ENCODE measurements at places on chromosomes 1 and 21.

- no peak for DNase-seq
Observed at GRCh38 chr1:9755441-9755995, 68.2 kb downstream of the CLSTN1 start.

GRCh38 chr1:112141301-112141700, 151.8 kb upstream of the KCND3 start:
- no peak for DNase-seq

- no peak for DNase-seq
Observed at GRCh38 chr1:40341491-40342380, 24.6 kb upstream of the COL9A2 start.

DNA sequence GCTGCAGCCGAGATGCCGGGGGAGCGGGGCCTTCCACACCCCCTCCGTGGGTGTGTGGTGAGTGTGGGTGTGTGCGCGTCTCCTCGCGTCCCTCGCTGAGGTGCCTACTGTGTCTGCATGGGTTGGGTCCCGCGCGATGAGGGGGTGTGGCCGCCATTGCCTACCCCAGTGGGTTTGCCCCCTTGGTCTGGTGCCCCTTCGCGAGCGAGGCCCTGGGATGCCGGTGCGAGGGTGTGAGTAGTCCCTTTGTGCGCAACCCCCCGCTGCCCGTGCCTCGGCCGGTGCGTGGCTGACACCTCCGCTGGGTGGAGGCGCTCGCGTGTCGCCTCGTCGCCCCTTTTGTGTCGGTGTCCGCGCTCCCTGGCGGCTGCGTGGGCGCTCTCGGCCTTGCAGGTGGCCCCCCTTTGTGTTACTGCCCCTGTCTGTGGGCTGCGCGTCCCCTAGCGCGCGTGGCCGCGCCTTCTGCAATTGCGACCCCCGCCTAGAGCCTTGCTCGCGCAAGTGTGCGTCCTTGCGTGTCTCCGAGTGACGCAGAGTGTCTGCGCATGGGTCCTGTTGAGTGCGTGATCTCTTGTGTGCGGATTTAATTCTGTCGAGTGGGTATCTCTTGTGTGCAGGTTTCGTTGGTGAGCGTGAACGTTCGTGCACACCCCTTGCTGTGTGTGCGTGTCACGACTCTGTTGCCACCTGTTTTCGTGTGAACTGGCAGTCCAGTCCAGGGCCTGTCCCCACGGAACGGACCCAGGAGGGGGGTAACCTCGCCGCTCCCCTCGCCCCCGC, 553 bp downstream of the TTC3 start:
- DNase-seq = no peak

DNA sequence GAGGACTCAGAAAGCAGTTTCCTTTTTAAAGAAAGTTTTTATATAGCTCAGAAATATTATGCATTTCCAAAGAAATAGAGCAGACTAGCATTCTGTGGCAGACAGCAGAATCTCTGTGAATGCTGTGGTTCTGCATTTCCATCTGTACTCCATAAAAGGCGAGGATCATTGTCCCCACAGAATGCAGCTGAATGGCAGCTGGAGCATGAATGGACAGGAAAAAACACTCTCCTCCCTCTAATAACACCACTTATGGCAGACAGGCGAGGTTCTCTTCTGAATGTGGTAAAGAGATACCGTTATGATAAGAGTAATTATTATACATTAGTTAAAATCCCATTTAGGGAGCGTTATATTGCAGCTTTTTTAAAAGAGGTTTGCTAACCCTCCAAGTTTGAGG, 81.4 kb upstream of the WLS start:
- no peak for DNase-seq

DNA sequence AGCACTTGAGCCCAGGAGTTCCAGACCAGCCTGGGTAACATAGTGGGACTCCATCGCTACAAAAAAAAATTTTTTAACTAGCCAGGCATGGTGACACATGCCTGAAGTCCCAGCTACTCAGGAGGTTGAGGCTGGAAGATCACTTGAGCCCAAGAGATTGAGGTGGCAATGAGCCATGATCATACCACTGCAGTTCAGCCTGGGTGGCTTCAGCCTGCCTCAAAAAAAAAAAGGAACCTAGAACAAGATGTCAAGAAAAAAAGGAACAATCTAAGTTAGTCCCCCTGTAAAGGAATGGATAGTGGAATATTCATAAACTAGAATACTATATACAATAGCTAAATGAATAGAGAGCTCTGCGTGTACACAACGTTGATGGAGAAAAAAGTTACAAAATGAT, 14.4 kb downstream of the NSL1 start:
- DNase-seq = no peak

- DNase-seq = no peak
Observed at GRCh38 chr1:202237052-202237451, 43.5 kb downstream of the LGR6 start.

- DNase-seq = no peak
Observed at GRCh38 chr1:117146575-117147340, 25.2 kb upstream of the TRIM45 start.

DNA sequence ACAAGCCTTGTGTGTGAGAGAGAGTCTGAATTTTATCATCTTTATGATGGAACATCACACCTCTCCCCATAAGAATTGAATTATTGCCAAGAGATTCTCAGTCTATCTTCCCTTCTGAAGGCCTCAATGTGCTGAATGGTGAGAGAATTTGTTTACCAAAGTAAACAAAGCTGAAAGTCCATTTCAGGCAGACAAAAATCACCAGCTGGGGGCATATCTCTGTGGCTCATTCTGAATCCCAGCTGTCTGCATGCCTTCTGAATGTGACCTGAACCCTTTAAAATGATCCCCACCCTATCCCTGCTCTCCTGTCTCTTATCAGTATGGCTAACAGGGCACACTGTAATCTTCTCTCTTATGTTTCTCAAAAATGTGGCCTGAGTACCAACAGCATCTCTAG, 99.1 kb upstream of the CAMK1G start:
- DNase-seq = no peak

GRCh38 chr21:32325706-32326105, 27.1 kb downstream of the MRAP start:
- no peak for DNase-seq

DNA sequence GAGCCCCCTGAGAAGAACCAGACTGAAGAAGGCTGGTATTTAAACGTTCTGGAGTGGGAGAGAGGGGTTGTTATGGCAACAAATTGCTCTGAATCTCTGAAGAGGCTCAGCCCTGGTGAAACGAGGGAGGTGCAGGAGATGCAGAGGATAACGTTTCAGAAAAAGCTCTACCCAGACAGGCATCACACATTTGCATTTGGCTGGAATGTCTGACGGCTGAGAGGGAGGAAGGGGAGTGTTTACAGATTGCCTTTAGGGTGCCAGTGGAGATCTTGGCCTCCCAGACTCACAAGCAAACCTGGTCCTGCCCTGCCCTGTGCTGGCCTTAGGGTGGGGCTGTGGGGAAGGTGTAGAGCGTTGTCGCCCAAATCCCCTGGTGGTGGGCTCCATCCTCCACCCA, 169.0 kb upstream of the AJAP1 start:
- no peak for DNase-seq

GRCh38 chr1:147579934-147580537, 38.7 kb downstream of the BCL9 start:
- DNase-seq = no peak

DNA sequence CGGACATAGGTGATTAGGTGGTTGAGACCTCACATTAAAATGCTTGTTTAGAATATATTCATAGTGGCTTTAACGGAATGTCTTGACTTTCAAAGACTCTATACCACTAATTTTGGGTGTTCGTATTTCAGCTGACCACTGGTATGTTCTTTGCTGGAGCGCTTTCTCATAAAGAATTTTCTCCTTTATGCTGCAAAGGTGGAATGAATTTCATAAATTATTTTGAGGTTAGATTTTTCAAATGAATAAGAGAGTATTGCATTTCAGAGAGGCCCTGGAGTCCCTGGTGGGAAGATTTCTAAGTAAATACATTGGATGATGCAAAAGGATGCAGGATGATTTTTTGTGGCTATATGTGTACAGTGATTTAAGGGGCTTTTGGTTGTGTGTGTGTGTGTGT, 55.8 kb downstream of the HUNK start:
- DNase-seq = no peak

DNA sequence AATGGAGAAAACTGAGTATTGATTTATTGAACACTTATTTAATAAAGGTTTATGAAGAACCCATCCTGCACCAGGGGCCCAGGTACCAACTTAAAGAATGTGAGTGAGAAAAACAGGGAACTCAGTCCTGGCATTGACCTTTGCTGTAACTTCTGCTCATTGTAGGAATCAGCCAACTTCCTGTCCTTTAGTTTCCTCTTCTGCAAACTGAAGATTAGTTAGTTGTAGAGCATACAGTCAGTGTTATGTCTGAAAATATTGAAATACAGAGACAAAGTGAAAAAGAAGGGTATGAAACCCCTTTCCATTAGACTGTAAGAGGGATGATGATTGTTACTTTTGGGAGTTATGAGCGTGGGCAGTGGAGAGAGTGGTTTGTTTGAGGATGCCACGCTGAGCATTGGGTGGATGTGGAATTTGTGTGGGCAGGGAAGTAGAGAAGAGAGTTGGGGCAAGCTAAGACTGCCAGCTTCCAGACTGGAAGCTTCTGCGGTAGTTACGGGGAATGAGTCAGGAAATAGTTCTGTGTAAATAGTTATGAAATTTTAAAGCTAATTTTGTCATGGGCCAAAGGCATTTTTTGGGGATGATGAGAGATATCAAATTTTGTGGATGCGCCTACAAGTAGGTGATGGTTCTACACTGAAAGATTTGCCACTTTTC, 89.2 kb downstream of the GPR88 start:
- no peak for DNase-seq

DNA sequence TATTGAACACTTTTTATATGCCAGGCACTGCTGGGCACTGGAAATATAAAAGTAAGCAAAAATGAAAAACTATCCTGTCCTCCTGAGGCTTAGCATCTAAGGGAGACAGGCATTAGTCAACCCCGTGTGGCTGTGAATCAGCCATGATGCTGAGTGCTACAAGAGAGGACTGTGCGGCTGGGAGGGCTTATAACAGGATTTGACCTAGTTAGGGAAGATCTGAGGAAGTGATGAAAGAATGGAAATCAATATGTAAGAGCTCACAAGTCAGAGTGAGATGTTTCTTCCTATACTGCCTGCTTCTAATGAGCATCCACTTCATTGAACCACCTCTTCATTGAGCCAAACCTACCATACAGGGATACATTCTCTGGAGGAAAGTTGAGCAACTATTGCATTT, 15.1 kb downstream of the TRIM45 start:
- DNase-seq = no peak

DNA sequence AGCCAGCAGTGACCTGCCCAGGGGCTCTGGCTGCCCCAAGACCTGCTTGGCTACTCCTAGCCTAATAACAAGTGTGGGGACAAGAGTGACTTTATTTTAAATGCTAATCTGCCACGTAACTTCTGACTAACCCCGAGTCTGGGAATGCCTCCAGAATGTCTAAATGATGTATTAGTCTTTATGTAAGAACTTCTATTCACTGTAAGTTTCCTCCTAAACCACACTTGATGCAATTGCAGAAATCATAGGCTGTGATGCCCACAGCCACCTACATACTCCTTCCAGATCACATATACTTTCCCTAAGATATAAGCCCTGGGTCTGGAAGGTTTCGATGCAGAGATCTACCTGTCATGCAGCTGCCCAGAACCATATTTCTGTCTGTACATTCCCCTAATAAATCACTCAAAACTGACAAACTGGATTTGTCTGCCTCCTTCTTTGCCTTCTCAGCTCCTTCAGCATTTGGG, 5.9 kb upstream of the VPS45 start:
- no peak for DNase-seq

DNA sequence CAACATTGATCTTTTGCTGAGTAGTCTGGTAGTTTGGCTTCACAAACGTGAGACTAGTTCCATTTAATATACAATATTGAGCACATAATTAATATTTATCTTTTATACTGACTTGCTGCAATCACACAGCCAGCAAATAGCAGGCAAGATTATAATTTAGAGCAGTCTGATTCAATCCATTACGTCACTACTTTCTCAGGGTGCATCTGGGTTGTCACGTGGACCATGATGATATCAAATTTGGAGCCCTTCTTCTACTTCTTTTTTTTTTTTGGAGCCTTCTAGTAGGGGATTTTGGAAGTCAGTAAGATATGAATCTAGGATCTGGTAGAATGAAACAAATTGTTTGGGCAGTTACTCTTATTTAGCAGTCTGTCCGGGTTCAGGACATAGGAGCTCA, 100.6 kb upstream of the SLC5A9 start:
- no peak for DNase-seq

DNA sequence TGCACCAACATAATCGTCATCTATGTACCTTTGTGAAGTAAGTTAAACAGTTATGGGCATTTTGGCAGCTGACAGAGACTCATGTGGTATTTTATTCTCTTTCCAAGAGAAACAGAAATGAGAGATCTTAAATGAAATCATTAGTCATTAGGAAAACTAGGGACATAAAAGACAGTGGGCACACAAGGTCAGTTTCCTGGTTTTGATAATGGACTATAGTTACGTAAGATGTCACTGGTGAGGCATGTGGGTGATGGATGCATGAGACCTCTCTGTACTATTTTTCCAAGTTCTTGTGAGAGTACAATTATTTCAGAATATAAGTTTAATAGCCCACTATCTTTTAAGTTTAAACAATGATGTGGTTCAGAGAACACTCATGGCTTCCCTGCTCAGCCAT, 216.9 kb downstream of the APP start:
- DNase-seq = no peak

- DNase-seq = no peak
Observed at GRCh38 chr1:41792485-41792770, 126.3 kb downstream of the HIVEP3 start.

DNA sequence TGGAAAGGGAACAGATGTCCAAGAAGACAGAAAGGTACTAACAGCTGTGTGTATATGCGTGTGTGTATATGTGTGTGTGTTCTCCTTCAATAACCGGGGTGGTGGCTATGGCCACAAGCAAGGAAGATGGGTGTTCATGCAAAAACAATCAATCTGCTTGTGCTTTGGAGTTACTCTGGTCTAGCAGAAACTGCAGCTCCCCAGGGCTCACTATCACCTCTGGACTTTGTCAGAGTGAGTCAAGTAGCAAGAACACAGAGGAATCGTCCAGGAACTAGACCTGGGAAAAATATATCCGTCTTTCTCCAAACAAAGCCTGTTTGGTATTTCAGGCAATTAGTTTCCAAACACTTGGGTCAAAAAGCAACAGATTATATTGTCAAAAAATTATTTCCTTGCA, 68.6 kb downstream of the GNG12 start:
- no peak for DNase-seq
